CD4-positive, alpha-beta T cell (primary cell): ENCODE measurements at places on chromosomes 12 and 14.

- no peak for DNase-seq
These were observed 156.0 kb downstream of the LRIG3 start for GRCh38 chr12:58764100-58764953.

GRCh38 chr12:40325349-40325960 is 100.7 kb downstream of the LRRK2 start:
- DNase-seq, result no peak

DNA sequence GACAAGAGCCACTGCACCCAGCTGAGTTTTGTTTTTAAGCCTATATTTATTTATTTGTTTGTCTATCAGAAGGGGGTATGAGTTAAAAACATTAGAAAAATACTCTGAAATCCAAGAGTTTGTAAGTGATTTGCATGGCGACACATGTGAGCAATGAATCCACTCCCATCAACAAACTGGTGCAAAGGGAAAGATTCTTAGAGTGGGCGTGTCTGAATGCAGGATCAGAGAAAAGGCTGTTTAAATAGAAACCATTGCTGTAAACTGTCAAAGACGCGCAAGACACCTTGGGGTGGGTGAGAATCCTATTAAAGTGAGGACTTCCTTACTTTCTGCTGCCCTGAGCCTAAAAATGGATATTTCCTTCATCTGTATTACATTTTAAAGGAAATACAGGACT is 51.9 kb downstream of the ZFYVE26 start:
- DNase-seq, result no peak

DNA sequence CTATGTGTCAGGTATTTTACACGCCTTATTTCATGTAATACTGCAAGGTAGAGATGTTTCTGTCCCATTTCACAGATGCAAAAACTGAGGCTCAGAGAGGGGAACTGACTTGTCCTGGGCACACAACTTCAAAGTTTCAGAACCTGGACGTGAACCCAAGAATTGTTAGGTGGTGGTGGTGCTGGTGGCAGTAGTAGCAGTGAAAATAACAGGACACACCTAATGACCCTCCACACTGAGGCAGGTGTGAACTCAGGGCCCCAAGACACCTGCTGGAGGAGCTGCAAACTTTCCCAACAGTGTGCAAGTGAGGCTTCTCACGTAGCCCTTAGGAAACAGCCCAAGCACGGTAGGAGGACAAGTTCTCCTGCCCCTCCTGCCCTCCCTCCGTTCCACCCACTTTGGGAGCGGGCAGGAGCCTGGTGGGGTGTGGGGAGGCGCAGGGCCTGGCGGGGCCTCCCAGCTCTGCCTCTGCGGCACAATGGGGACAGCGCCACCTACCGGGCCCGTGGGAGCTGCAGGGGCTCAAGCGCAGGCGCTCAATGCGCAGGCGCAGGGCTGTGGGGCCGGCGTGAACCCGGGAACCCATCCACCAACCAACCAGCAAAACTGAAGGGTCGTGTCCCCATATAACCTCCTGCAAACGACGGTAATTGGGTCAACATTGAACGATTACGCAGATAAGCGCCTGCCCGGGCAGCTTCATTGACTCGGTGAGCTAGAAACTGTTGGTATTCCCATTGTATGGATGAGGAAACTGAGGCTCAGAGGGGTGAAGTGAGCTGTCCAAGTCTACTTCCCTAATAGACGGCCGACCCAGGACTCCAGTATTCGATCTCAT is 12.0 kb upstream of the TRPV4 start:
- DNase-seq, result peak; percentile 91

- DNase-seq, result no peak
These were observed 802 bp downstream of the SUSD6 start for GRCh38 chr14:69612014-69612782.

- no peak for DNase-seq
These were observed 16.0 kb upstream of the CDK17 start for GRCh38 chr12:96416033-96416799.
